Transverse colon (tissue), 4 donors: ENCODE measurements at places on chromosomes 6 and 20.

- DNase-seq = no peak
Measured at GRCh38 chr6:26497610-26498009, 2.5 kb upstream of the BTN1A1 start.

DNA sequence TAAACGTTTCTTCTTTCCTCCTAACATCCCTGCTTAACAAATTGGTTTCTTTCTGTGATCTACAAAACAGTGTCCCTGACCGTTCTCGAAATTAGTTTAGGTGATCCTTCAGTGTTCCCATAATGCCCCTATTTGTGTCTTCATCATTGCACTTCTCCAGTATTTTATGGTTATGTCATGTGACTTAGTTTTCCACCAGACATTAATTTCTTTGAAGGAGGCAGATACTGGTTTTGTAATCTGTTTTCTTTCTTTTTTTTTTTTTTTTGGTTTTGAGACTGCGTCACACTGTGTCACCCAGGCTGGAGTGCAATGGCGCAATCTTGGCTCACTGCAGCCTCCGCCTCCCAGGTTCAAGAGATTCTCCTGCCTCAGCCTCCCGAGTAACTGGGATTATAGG, 49.2 kb downstream of the FAM217A start:
- DNase-seq = no peak

DNA sequence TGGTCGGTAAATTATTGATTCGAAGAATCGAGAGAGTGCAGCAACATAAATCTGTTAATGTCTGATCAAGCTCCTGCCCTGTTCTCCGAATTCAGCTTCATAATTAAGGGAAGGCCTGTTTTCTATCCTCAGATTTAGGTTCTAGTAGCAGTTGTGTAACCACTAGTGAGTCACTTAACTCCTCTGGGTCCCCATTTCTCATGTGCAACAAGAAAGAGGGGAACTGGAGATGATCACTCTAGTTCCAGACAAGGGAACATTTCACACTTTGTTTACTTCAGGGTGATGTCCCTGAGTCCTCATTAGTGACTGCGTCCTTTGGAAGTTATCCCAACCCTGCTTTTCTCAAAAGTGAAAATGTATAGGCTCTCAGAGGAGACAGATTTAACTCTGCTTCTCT, 68.1 kb upstream of the RNF146 start:
- DNase-seq = no peak

DNA sequence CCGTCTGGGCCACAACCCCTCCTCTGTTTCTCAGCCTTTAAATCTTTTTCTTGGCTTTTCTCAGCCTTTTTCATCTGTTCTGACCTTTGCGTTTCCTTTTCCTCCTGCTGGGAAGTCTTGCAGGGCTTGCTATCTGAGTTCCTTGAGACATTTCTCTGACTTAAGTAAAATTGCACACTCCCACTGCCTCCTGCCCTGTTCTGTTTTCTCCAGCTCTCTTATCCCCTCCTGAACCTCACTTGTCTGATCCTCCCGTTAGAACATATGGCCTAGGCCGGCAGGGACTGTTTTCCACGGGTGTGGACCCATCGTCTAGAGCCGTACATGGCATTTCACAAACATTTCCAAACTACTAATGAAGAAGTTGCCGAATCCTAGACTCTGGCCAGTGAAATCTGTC, 63.0 kb downstream of the ARID1B start:
- no peak for DNase-seq

- no peak for DNase-seq
Measured at GRCh38 chr6:101887532-101887931, 494.0 kb downstream of the GRIK2 start.

DNA sequence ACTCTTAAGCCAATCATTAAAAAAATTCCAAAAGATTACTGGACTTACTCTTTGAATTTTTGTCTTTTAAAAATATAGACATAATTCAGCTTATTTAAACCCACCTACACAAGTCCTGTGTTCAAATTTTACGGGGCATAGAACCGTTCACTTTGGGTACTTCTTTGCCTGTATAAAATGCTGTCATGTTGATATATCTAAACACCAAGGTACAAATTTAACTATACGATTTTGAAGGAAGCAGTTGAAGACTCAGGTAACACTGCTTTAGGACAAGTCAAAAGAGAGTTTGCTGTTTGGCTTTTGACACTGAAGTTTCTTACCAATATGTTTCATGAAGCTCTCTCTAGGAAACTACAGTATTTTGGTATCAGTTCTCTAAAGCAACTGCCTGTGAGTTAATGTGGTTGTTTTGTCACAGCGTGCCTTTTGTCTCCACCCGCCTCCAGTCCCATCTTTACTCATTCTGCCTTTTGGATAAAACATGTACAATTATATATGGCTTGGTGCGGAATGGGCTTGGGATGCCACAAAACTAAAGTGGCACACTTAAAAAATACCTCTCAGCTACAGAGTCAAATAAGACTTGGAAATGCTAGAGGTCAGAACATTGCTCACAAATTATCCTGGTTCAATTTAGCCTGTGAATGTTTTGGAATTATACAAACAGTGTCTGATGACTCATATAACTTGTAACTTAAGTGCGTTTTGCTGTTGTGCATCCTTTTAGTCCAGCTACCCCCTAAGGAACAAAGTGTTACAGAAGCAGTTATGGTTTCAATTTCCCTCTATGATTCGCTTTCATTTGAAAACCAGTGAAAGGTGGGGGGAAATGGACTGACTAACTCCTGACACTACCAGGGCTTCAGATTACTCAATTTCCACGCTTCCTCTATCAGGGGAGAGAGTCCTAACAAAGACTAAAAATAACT, 38.7 kb downstream of the RGS17 start:
- DNase-seq = no peak

- DNase-seq = peak; percentile 38
Measured at GRCh38 chr6:158002951-158003853, 21.5 kb downstream of the SYNJ2 start.

DNA sequence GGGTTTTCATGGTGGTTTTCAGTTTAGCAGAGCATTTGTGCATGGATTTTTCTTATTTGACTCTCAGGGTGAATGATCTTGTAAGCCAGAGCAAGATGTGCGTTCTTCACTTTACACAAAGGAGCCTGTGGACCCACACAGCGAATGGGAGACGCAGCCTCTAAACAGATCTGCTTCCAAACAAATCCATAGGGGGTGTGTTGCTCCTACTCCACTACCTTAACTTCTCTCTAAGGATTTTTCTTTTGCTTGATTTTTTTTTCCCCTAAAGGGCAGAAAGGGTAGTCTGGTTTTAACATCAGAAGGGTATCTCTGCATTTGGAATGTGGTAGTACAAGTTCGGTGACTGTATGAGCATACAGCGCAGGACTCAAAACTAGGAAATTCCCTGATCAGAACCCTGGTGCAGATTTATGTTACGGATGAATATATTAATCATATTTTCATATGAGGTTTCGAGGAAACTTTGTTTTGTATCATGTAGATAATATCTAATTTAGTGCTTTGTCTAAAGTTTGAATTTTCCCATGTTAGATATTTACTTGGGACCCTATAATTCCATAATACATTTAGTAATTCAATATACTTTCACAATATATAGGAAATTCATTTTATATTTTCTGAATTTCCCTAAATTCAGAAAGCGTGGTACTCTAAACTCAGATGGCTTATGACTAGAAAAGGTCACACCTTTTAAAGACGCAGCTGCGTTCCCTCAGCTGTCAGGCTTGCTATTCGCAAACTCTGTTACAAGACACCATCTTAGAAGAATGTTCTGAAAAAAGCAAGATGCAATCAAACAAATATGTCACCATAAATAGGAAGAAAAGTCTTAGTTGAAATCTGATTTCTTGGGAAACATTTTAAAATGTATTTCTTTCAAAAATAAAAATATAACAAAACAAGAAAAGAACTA, 196.9 kb downstream of the TMEM242 start:
- no peak for DNase-seq

DNA sequence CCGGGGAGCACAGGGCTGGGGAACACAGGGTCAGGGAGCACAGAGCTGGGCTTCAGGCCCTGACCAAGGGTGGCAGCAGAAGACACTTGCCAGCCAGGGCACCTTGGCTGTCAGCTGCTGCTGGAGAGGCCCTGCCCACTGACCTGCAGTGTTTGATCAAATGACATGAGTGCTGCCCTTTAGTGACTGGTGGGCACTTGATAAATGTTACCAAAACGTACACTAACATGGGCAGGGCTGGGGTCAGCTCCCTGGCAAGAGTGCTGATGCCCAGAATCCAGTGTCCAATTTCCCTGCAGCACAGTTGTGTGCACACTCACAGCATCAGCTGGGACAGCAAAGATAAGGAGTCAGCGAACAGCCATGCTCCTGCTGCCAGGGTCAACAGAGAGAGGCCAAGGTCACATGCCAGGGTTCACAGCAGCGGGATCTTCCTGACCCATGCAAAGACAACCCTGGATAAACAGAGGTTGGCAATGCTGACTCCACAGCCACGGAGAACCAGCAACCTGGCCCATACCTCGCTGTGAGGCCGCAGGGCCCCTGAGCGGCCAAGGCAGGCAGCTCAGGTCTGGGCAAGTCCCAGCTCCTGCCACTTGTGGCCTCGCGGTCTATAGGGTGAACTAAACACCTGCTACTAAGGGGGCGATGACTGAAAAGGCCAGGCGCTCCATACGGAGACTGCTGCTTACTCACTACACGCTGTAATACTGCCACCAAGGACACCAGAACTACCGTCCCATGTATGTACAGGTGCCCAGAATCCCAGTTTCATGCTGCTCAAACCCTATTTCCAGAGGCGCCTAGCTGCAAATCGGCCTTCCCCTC, 46.3 kb downstream of the NINL start:
- DNase-seq = no peak

- DNase-seq = no peak
Measured at GRCh38 chr6:107198631-107199416, 83.5 kb upstream of the BEND3 start.

DNA sequence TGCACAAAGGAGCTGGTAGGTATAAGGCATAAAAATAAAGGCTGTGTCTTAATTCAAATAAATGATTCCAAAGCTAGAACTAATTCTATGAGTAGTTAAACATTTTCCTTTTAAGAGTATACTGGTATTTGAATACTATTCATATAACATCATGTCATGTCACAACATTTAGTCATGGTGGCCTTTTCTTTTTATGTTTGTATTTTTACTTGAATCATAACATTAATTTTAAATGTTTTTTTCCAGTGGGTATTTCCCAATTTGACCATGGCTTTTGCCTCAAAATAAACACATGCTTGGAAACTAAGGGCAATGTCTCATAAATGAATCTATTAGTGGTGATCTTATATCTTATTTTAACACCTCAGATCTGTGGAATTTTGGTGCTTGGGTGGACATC, 177.1 kb downstream of the CD109 start:
- no peak for DNase-seq

DNA sequence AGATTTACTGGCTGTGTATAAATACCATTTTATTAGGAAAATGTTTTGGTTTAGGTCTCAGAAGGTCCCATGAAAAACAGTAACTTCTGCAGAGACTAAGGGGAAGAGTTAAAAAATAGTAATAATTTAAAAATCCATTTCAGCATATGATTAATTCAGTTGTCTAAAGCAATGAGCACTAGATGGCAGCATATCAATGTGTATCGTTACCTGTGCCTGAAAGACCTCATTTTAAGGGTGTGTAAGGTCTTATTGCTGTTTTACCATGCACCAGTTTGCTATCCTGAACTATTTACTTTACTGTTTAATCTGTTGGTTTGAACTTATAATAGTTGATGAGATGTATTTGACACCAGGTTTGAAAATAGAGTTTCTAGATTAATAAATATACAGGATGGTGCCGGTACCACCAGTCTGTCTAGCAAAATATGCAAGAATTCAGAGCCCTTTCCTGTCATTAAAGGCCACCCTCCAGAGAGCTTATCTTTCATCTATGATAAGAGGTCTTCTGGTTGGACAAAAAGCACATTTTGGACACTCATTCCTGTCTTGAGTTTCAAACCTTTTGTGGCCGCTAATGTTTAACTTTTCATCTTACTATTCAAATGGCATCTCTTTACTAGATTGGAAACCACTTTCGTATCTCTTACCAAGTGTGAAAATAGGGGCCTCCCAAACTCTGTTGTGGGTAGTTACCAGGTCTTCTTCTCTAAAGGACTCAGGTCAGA, 8.9 kb upstream of the AHI1 start:
- DNase-seq = no peak

- no peak for DNase-seq
Measured at GRCh38 chr20:63055575-63056235, 48.9 kb upstream of the BHLHE23 start.

GRCh38 chr20:44761423-44761822, 15.8 kb downstream of the KCNK15 start:
- DNase-seq = no peak

GRCh38 chr6:98764373-98764911, 69.9 kb upstream of the POU3F2 start:
- DNase-seq = no peak

DNA sequence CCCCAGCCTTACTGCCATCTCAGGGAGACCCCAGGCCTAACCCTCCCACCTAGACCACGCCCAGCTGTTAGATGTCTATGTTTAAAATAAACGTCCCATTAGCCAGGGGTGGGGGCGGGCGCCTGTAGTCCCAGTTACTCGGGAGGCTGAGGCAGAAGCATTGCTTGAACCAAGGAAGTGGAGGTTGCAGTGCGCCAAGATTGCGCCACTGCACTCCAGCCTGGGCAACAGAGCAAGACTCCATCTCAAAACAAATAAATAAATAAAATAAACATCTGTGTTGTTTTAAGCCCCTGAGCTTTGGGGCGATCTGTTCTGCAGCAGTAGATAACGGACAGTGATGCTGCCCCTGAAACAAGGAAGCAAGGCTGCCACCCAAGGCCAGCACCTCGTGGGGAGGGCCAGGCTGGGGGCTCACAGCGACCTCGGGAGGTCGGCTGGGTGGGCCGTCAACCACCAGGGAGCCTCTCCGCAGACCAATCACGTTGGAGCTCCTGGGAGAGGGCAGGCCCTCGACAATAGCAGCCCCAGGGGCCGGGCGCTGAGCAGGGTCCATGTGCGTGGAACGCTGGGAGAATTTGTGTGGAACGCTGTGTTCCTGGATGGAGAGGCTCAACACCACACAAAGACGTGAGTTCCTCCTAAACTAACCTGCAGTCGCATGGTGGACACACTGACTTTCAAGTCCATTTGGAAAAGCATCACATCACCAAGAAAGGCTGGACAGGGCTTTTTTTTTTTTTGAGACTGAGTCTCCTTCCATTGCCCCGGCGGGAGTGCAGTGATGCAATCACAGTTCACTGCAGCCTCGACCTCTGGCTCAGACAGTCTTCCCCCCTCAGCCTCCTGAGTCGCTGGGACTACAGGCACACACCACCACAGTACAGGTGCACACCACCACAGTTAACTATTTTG, 1.0 kb upstream of the HELZ2 start:
- DNase-seq = no peak
